NCI-H69 (cell line): ENCODE measurements at places on chromosomes 13 and 19.

GRCh38 chr13:75724752-75725517 is 88.8 kb downstream of the LMO7 start:
- peak; percentile 76 for DNase-seq

- DNase-seq: no peak
Observed at GRCh38 chr19:38151242-38151641, 72.8 kb downstream of the DPF1 start.

DNA sequence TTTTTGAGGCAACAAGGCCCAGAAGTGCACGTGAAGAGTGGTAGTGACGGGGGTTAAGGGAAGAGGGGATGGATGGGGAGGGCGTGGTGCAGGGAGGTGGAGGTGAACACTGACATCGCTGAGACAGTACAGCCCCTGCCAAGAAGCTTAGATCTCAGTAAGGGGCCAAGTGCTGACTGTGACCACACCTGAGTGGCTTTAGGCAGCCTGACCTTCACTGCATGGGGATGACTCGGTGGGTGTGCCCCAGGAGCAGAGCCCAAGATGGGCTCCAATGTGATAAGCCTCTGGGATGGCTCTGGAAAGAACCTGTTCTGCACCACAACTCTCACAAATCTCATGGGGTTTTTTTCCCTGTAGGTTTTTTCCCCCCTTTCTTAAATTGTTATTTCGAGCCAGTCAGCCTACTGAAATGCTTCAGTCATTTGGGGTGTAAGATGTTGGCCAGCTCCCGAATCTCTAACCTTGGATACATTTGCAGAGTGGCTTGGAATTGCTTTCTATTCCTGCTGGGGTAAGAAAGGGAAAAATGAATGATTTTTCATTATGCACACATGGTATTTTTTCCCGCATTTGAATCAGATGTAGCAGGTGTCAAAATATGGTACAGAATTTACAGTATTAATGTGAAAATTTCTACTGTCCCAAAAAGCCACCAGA is 165.0 kb downstream of the TM9SF2 start:
- peak; percentile 93 for DNase-seq

DNA sequence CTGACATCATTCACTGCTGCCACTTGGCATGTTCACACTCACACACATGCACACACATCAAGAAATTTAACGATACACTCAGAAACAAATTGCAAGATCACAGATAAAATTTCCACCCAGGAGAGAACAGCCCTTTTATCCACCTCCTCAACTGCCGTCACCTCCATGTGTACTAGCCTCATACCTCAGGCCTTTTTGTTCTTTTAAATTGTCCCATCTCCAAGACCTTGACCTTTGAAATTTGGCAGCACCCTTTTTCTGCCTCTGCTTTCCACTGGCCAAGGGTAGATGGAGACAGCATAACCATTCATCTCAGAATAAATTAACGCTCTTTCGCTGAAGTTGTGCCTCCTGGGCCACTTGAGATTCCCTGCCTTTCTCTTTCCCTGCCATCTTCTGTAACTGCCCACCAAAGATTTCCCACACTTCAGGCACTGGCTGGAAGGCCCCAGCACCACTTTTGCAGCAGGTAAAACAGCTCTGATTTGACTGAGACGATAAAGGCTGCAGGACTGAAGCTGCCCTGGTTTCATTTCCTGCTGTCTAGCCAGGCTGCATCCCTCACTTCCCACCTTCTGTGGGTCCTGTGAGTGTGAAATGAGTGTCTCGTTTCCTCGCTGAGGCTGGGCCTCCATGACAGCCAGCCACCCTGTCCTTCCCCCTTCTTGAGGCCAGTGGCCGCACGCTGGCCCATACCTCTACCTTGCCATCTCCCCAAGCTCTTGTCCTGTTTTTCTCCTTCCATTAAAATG is 39.3 kb downstream of the MBNL2 start:
- DNase-seq: no peak

- DNase-seq: no peak
Observed at GRCh38 chr19:6033744-6034264, 55.9 kb upstream of the RANBP3 start.

- DNase-seq: peak; percentile 18
Observed at GRCh38 chr19:48807590-48808308, 3.1 kb downstream of the BCAT2 start.

DNA sequence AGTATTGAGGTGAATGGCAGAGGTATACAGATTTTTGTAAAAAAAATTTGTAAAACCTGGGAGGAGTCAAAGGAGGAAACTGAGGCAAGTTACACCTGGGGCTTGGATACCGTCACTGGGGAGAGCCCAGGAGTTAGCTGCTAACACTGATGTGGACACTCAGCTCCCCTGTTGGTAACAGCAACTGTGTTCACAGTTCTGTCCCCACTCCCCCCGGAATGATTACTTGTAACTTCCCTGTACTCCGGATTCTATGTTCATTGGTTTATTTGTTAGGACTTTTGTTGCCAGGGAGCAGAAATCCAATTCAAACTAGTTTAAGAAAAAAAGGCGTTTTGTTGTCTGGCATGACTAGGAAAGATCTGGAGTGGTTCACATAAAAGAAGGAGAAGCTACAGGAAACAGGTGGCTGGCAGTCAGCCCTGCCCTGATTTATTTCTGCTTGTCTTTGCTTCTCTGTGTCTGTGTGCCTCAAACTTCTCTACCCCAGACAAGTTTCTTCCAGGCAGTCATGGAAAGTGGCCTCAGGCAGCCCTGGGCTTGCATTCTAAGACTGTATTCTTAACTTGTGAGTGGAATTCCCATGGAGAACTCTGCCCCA is 2.3 kb upstream of the GPR12 start:
- DNase-seq: no peak

GRCh38 chr19:4370418-4371041 is 27.2 kb downstream of the MPND start:
- no peak for DNase-seq

DNA sequence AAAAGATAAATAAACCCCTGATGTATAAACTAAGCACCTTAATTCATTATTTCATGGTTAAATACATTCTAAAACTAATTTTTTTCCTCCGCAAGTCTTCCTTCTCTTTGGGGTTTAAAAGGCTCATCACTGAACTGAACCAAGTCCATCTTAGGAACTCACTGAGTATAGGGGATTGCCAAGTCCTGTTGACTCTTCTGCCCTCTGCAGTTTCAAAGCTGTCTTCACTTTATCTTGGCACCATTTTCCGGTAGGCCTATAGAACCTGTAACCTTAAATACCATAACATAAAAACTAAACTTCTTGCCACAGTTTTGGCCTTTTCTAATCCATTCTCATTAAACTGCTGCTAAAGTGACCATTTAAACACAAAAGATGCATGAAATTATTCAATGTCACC is 66.5 kb upstream of the USPL1 start:
- peak; percentile 52 for DNase-seq

DNA sequence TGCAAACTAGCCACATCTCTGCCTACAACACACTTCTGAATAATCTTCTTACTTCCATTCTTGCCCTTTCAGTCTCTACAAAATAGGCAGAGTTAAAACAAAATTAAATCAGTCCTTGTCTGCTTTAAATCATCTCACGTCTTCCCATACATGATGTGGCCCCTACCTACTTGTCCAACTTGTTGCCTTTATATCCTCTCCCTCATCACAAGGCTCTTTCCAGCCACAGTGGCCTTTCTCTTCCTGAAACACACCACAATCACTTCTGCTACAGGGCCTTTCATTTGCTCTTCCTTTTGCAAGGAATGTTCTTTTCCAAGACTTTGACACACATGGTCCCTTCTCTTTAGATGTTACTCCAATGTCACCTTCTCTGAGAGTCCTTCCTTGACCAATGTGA is 1.7 kb downstream of the RBM26 start:
- DNase-seq: peak; percentile 24

DNA sequence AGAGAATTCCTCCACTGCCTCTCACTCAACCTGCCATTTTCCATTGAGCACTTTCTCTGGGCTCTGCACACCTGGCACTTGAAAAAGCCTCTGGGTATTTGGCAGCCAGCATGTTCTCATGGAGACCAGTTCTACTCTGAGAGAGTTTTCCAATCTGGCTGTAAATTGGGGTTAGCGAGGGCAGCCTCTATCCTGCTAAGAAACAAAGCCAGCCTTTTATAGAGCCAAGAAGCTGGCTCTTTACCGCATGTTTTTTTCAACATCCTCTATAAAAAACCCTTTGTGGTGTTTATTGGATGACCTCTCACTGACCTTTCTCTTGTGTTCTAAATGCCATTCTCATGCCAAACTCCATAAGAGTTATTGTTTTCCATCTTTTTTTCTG is 52.6 kb upstream of the RCBTB2 start:
- peak; percentile 81 for DNase-seq

GRCh38 chr19:43465468-43466120 is at the start of gene LYPD3:
LYPD3 (minus strand) TSS chr19:43465608; CDS start chr19:43465571, 37 bp downstream.
- DNase-seq: peak; percentile 21

GRCh38 chr13:113774177-113775107 is 15.4 kb downstream of the TMEM255B start:
- peak; percentile 13 for DNase-seq

GRCh38 chr13:36345438-36346221 is 564 bp downstream of the SPART start:
- peak; percentile 61 for DNase-seq

DNA sequence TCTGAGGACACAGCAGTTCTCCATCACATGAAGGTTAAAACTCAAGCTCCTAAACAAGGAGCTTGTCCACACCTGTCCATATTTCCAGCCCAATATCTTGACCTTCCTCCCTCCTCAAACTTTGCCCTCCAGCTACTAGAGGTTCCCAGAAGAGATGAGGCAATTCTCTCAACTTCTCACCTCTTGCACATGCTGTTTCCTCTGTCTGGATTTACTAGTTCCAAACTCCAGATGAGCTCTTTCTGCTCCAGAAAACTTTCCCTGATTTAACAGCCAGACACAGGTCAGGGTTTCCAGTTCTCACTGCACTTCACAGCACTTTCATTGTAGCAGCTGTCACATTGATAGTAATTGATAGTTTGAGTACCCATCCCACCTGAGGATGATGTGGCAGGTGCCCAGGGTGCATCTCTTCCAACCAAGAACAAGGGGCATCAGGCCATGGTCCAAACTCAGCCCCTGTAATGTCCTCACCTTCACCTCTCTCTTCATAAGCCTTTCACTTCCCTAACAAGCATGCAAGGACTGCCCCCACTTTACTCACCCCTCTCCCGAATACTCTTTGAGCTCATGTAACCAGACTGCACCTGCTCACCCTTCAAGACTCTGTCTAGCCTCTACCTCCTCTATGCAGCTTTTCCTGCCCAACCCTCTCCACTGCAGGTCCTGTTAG is 3.0 kb upstream of the WDFY2 start:
- no peak for DNase-seq

GRCh38 chr13:23718996-23719395 is 148.8 kb downstream of the TNFRSF19 start:
- DNase-seq: peak; percentile 80

DNA sequence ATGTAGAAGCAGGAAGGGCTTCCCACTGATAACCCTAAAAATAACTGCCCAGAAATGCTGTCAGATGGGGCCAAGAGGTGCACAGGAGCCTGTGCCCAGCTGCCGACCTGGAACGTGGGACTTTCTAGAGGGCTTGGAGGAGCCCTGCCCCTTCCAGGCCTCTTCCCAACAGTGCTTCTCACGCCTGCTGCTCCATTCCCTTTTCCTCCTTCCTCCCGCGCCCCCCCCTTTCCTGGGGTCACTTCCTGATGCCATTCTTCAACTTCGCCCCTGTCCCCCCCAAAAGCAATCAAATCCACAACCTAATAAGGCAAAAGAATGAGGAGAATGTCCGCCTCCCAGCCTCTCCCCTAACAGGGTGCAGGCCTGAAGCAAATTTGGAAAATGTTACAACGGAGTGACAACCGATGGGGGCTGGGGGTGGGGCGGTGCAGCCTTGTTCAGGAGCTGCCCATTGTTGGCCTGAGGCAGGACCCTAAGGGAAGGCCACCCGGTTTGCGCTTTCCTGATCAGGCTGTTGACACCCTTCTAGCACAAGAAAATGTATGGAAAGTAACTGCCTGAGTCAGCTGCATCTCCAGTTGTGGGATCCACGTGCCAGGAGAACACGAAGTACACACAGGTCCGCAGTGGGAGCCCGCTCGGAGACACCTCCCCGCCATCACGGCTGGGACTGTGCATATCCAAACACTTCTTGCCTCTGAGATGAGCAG is 18.7 kb downstream of the ACTN4 start:
- DNase-seq: no peak

DNA sequence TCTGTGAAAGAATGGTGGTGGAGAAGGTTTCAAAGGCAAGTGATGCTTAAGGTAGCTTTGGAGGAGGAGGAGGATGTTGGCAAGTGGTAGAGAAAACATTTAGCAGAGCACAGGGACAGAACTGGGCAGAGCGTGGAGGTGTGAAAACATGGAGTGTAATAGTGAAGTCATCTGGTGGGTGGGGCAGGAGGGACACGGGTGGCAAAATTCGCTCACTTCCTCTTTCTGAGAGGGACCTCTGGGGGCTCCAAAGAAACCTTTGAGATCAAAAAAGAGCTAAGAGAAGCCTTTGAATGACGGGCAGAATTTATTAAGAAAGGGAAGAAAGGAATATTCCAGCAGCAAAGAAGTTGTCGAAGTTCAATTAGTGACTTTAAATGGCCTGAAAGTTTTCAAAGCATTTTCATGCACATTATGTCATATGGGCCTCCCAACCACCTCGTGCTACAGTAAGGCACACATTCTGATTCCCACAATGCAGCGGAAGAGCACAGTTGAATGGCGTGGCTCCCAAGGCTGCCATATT is 82.8 kb downstream of the STARD13 start:
- no peak for DNase-seq

GRCh38 chr13:99432609-99433542 is 68.4 kb upstream of the TM9SF2 start:
- DNase-seq: peak; percentile 66

DNA sequence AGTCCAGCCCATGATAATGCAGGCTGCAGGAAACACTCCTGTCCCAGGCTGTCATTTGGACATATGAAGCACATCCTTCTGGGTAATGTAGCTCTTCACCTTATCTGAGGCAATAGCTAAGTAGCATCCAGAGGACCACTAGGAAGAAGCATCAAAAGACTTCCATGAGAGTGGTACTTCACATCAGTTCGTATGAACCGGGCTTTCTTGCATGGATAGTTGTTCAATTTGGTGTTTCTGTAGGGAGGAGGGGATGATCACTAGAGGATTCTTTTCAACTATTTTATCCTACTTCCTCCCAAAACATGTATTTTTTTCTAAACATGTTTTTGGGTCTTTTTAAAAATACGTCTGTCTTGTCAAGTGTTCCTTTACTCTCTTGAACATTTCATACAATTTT is 12.9 kb downstream of the ZNF302 start:
- DNase-seq: no peak

GRCh38 chr19:13583114-13583513 is 76.8 kb upstream of the CACNA1A start:
- no peak for DNase-seq

GRCh38 chr19:3899531-3900294 is 19.2 kb downstream of the ATCAY start:
- DNase-seq: no peak

DNA sequence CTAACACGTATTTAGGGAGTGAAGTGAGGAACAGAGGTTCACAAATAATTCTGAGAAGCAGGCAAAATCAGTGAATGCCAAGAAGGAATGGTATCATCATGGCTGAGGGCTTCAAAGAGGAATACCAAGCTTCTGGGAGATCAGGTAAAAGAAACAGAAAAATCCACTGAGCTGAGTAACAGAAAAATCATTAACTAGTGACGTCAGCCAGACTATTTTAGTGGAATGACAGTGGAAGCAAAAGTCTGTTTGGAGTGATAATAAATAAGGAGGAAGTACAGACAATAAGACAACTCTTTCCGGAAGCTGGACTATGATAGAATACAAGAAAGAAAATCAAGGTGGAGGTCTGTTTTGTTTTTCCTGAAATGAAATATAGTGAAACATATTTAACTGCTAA is 83.5 kb downstream of the SACS start:
- no peak for DNase-seq
